GM18507 (cell line): ENCODE measurements at places on chromosomes 1 and 21.

GRCh38 chr1:236030534-236030933 lies 34.4 kb downstream of the NID1 start:
- no peak for DNase-seq

DNA sequence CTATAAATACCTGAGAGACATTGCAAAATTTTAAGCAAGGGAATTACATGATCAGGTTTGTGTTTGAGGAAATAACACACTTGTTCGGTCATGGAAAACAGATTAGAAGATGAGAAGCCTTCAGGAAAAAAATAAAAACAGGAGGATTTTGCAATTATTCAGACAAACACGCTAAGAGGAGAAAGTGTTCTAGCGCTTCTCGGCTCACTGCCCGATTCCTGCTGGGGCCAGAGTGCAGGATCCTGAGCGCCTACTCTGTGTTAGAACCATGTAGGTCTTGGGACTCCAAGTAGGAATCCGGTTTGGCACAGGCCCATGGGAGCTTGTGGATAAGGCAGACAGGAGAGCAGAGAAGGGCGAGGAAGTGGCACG lies 8.1 kb upstream of the PRELP start:
- no peak for DNase-seq

GRCh38 chr1:30048905-30049304 lies 674.5 kb downstream of the MATN1 start:
- no peak for DNase-seq

- peak; percentile 49 for DNase-seq
Observed at GRCh38 chr1:15345705-15346345, 63.9 kb upstream of the EFHD2 start.

DNA sequence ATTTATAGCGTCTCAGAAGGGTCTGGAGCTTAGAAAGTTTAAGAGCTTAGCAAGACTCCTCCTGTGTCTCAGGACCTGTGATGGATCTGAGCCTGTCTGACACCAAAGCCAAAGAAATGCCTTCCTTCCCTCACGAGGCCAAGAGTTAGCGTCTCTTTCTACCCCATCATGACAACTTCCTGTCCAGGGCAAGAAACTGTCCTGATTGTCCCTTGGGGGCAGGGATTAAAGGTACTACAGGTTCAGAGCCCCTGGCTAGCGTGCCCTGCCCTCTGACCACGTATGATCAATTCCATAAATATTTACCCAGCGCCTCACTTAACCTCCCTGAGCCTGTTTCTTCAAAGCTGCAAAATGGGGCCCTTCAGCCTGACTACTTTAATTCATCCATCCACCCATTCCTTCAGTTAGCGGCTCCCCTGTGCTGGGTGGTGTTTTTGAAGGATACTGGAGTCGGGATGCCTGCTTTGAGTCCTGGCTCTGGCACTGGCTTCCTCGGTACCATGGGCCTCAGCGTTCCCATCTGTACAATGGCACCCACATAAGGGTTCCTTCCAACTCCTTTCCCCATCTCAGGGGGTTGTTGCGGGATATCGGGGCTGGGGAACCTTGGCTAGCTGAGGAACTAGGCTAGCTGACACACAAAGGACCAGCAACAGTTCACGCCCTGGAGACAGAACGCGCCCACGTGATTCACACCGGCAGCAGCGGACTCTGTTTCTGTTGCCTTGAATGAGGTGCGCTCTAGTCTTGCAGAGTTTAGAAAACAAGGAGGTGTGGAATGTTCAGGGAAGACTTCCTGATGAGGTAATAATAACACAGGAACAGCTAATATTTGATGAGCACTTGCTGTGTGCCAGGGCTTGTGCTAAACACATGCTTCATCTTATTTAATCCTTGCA lies 23.0 kb upstream of the EPHA2 start:
- DNase-seq: no peak

- DNase-seq: no peak
Observed at GRCh38 chr1:44539991-44540730, 134.1 kb downstream of the TMEM53 start.

DNA sequence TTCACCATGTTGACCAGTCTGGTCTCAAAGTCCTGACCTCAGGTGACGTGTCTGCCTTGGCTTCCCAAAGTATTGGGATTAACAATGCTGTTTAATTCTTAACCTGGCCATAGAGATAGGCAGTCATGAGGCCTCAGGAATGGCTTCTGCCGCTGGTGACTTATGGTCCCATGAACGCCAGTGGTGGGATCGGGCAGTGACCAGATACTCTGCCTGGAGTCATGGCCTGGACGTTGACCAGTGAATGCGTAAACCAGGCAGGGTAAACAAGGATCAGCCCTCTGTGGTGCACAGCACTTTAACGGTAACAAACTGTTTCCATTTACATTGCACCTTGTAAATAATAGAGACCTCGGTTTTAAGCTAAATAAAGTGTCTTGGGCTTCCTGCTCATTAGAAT lies 23.0 kb downstream of the MTARC1 start:
- no peak for DNase-seq

DNA sequence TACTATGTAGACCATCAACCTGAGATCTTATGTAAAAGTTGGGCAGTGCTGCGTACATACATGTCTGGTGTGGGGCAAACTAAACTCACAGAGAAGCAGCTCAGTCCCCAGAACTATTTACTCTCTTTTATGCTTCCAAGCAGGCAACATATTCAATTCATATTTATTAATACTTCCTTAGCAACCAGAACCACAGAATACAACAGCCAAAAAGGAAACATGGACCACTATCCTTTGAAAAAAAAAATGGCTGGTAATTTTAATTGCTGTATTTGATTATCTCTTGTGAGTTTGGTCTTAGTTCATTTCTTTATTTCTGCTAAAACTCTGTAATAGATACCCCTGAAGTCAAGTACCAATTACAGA lies 1.5 kb upstream of the PPP1R15B start:
- no peak for DNase-seq

DNA sequence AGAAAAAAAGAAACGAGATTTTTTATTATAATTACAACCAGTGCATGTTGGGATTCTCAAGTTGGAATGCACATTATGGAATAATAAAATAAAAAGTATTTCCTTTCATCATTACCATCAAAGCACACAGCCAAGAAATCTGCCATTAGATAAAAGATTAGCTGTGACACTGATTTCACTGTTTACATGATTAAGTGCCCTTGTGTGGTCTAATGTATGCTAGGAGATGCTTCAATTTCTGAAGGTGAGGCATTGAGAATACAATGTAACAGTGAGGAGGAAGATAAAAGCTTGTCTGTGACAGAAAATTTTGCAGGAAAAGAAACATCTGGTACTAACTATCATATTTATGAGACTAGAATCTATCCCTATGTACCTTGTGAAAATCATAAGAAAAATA lies 409.7 kb upstream of the PRMT6 start:
- DNase-seq: no peak

DNA sequence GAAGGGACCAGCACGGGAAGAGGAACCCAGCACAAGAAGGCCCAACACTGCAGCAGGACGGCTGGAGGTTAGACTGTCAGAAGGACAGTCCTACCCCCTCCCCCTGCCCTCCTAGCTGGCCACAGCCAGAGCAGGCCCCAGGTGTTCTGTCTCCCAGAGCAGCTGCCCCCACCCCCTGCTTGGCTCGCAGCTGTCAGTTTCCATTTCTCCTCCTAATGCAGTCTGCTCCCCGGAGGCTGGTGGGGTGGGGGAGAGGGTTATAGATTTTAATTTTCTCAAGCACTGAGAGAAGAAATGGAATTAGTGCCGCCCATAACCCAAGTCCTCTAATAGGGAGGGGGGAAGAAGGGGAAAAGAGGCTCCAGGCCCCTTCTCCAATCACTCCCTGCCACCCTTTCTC lies 13.0 kb upstream of the PEAR1 start:
- no peak for DNase-seq

- DNase-seq: no peak
Observed at GRCh38 chr1:101142244-101142643, 94.6 kb upstream of the S1PR1 start.

DNA sequence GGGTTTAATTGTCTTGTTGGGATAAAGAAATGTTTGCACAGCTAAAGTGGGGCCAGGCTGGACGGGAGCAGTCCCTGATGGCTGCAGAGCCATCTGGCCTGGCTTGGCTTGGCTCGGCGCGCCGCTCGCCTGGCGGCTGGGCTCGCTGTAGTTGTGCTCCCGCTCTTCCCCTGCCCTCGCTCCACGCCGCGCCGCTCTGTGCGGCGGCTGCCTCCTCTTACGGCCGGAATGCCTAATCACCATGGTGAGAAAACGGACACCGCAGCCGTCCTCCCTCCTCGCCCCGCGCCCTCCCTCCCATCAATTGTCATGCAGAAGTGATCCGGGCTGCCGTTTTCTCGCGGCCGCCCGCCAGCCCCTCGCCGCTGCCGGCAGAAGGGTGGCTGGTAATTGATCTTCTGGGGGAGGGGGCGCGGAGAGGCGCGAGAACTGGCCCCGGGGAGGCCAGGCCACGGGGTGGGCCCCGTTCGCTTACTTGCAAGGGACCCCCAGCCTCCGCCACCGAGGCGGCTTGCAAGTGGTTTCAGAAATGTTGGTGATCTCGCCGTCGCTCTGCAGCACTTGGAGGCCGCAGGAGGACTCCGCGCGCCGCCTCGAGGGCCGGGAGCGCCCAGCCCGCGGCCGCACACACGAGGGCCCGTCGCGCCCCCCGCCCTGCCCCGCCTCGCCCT lies 12.4 kb downstream of the RNF220 start:
- no peak for DNase-seq

DNA sequence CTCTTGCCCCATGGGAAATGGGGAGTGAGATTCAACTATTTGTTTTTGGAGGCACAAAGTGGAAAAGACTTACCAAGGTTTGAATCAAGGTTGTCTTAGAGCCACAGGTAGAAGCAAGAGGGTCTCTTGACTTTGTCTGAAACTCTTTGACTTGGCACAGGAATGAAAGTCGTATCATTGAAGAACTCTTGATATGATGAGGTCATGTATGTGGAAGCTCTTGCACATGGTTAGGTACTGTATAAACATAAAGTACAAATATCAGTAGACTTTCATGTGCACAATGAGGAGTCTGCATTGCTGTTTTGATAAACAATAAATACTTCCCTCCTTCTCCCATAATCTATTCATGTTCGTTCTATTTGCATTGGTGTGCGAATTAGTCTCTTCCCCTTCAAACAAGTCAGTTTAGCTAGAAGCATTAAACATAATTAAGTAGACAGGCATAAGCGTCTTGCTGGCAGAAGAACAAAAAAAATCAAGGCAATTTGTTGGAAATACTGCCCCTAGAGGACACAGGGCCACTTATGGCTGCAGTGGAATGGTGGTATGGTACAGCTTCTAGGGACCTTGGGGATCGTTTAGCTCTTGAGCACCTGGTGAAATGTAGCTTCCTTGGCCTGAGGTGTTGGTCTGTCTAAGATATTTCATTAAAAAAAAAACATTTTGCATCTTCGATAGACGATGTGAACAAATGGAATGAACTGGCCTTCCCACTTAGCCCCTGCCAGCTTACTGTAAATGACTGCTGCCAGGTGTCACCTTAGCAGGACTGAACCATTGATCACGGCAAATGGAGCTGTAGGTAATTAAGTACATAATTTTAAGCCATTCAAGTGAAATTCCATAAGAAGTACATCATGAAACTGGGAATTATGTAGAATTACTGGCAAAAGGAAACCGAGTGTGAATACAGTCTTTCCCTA lies 218.0 kb upstream of the GALNT2 start:
- DNase-seq: no peak

DNA sequence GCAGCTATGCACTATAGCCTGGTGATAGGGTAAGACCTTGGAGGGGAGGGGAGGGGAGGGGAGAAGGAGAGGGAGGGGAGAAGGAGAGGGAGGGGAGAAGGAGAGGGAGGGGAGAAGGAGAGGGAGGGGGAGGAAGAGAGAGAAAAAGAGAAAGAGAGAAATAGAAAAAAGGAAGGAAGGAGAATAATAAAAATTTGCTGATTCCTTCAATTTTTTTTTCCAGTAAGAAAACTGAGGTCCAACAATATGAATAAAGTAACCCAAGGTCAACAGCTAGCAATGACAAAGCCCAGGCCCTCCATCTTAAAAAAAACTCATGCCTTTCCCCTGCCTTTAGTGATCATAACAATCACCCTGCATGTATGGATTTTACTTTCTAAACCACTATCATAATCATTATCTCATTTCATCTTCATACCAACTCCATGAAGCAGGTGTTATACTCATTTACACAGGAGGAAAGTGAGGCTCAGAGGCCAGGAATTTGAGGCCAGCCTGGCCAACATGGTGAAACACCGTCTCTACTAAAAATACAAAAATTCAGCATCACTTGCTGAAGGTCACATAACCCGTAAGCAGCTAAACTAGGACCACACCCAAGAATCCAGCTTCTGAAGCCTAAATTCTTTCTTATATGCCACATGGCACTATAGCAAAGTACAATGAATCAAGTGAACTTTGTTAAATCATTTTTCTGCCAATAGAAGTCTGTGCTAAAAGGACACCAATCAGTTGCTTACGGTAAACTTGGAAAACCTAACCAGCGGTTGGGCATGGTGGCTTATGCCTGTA lies 23.4 kb upstream of the BRDT start:
- no peak for DNase-seq

- no peak for DNase-seq
Observed at GRCh38 chr1:59081181-59081580, 215.7 kb upstream of the FGGY start.

DNA sequence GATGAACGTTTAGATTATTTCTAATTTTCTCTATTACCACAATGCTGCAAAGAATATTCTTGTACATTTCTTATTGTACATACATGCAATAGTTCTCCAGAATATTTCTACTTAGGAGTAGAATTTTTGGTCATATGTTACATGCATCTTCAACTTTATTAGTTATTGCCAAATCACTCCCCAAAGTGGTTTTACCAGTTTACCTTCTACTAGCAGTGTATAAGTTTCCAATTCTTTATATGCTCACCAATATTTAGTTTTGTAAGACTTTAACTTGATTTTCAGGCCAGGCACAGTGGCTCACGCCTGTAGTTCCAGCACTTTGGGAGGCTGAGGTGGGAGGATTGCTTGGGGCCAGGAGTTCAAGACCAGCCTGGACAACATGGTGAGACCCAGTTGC lies 55.4 kb downstream of the SNRPE start:
- DNase-seq: no peak

DNA sequence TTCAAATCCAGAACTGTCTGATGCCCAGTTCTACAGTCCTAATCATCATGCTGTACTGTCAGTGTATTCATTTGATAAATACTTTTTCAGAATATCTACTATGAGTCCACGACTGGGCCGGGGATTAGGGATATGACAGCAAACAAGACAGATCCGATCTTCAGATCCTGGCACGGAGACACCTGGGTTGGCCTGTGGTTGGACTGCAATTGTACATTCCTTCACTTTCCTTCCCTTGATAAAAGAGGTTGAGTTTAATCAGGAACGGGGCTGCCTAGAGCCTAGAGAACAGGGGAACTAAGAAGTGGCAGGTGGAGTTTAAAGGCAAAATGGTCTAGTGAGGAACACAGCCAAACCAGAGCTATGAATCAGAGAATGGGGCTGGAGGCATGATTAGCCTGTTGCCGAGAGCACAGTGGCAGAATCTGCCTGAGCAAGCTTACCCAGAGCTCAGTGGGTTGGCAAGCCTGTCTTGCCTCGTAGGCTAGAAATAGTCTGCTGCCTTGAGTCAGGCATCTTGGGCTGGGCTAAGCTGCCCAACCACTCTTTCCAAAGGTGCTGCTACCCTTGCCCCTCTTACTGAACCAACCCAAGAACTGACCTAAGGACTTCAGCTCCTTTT lies 38.1 kb upstream of the PTCH2 start:
- no peak for DNase-seq
